HEK293T (cell line): ENCODE measurements at places on chromosomes 11 and 22.
A peak's percentile ranks its signal among the peaks of the same experiment; 100 is the strongest.

DNA sequence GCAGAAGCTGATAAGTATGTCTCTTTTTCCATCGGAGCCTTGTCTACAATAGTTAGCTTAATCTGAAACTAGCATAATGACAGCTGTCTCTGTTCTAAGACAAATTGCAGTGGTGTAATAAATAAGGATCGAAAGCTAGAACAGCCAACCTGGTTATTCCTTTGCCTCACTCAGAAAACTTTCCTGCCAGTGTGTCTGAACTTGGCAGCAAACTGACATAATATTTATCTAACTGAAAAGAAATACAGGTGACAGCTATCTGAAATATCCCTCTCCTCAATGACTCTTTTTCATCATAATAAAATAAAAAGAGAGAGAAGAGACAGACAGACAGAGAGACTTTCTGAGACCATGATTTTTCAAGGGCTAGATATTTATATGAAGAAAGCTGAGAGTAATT, 642.5 kb downstream of the LRRC4C start:
- DNase-seq: no peak

GRCh38 chr22:17836992-17837742, 62.9 kb upstream of the BID start:
- no peak for DNase-seq

GRCh38 chr11:77557553-77557952, 32.2 kb upstream of the AQP11 start:
- DNase-seq: peak; percentile 23

DNA sequence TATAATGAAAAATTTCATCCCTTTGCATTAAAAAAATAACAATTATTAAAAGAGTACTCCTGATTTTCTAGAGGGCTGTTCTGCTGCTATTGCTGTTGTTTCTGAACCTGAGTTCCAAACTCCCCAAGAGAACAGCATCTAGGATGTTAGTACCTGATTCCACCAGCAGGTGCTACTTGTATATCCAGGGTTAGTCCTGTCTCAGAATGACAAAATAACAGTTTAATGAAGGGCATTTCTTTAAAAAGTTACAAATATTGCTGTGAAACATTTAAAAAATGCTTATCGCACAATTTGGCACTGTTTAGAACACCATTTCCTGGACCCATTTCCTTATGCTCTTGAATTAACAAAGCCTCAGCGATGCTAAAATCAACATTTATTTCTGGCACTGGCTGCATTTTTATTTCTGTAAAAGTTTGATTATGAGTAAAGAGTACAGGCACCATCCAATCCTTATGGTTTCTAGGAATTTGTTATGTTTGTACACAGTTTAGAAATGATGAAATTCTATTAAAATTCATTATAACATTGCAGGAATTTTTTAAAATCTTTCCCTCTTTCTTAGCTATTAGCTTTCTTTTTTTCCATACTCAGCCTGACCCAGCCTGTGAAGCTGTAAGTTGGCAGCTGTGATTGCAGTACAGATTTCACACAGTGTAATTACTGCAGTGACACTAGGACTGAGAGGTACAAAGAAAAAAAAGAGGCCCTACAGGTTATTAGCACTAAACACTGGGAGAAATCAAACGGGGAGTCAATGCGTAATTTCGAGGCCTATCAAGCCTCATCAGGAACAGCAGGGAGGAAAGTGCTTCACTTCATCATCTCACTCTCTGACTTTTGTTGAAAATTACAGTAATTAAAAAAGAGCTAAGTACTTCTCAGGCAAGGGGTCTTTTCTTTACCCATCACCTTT, 208.8 kb downstream of the DCDC1 start:
- DNase-seq: peak; percentile 20

GRCh38 chr11:21771097-21771496, 421.8 kb upstream of the ANO5 start:
- no peak for DNase-seq

GRCh38 chr11:74505911-74506310, 12.4 kb upstream of the LIPT2 start:
- DNase-seq: no peak

DNA sequence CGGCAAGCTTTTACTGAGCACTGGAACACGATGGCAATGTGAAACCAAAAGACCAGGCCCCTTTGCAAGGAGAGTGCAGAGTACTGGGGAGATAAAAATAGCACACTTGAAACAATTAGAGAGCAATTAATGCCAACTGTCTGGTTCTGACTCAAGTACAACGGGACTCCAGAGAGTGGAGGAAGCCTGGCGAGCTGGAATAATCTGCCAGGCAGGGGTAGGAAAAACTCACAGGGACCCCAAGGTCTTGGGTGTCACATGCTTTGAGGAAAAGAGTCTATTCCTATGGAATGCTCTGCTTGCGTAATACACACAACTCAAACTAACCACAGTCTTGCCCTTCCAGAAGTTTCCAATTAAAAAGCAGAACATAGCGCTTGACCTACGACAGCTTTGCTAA, 113.0 kb upstream of the CLMP start:
- no peak for DNase-seq

- DNase-seq: peak; percentile 89
Measured at GRCh38 chr22:31561238-31561887, 65.0 kb downstream of the SFI1 start.

- DNase-seq: no peak
Measured at GRCh38 chr22:31748490-31748889, 1.4 kb downstream of the PRR14L start.

DNA sequence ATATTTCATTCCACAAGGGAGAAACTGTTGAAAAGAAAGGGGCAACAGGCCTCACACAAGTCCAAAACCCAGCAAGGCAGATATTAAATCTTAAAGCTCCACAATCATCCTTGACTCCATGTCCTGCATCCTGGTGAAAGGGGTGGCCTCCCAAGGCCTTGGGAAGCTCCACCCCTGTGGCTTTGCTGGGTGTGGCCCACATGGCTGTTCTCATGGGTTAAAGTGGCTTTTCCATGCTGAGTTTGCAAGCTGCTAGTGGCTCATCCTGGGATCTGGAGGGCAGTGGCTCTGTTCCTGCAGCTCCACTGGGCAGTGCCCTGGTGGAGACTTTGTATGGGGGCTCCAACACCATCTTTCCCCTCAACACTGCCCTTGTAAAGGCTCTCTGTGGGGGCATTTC, 106.4 kb downstream of the CTNND1 start:
- no peak for DNase-seq

GRCh38 chr22:44441401-44442185, 56.4 kb downstream of the RTL6 start:
- DNase-seq: no peak

- no peak for DNase-seq
Measured at GRCh38 chr11:77806993-77807392, 13.5 kb downstream of the RSF1 start.

- DNase-seq: no peak
Measured at GRCh38 chr11:9738116-9738515, 74.2 kb downstream of the SWAP70 start.

DNA sequence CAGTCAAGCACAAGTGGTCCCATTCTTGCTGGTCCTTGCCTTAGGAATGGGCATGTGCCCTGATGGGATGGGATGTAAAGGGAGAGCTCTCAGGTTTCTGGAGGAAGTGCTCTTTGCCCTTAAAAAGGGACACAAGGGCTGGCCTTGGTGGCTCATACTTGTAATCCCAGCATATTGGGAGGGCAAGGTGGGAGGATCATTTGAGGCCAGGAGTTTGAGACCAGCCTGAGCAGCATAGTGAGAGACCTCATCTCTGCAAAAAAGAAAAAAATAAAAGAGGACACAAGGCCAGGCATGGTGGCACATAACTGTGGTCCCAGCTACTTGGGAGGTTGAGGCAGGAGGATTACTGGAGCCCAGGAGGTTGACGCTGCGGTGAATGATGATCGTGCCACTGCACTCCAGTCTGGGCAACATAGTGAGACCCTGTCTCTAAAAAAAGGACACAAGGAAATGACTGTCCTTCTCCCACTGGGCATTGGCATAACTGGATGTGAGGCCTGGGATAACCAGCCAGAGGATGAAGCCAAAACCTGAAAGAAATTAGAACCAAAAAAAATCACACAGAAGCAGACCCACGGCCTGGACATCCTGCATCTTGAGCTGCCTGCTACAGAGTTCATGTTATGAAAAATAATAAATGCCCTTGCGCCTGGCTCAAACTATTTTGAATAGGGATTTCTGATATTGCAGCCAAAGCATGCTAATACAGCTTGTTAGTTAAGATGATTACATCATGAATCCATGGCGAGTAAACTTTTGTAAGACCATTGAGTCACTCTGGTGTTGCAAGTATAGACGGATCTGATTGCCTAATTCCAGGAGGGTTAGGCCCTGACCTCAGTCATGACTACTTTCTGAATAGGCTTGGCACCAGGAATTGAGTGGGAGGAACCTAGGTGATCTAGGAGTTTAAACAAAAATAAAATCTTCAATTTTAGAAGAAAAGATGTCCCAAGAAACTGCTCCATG, 12.9 kb upstream of the CRKL start:
- no peak for DNase-seq

DNA sequence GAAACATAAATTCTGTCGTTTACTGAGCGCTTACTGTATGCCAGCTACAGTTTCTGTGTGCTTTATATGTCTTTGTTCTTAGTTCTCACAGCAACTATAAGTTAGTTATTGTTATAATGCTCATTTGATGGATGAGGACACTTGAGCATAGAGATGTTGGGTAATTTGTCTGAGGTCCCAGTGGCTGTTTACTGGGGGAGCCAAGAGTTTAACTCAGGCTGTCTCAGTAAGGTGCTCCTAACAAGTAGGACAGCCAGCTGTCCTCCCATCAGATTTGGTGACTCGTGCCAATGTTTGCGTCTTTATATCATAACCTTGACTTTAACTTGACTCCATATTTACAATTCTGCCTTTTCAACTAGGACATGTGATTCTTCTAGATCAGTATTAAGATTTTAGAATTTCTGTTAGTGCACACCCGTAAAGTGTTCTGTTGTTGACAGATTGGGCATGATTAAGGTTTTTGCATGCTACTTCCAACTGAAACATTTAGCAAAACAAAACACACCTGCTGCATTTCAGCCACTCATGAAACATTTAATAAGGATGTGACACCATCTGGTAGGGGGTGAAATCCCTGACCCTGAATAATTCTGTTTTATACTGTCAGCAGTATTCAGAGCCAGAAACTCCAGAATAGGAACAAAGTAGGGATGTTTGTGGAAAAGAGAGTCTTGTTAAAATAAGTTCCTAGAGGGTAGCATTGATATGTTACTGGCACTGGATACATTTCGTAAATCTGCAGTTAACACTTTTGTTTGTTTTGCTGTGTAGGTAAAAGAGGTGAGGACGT, 1.9 kb downstream of the REXO2 start:
- DNase-seq: no peak

DNA sequence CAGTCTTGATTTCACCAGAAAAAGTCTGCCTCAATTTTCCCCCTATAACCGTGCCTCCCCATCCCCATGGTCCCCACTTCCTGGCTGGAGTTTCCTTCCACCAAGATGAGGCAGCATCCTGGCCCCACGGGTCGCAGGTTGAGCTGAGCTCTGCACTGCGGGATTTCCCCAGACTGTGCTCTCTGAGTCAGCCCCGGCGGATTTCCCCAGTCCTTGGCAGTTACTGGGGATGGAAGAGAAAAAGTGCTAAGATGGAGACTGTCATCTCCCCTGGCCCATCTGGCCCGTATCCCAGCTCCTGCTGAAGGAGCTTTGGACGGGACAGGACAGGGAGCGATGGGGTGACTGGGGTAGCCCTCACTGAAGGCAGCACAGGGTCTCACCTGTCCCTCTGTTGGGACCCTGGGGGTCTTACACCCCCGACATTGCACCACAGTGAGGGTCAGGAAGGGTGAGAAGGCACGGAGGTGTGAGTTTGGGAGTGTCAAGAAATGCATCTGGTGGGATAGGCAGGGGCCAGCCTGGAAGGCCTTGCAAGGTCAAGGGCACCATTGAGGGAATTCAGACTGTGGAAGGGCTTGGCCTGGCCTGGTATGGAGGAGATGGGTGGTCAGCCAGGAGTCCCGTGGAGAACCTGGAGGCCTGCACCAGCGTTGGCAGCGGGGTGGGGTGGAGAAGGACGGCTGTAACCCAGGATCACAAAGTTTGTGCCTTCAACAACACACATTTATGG, 36.5 kb downstream of the NADSYN1 start:
- DNase-seq: no peak

DNA sequence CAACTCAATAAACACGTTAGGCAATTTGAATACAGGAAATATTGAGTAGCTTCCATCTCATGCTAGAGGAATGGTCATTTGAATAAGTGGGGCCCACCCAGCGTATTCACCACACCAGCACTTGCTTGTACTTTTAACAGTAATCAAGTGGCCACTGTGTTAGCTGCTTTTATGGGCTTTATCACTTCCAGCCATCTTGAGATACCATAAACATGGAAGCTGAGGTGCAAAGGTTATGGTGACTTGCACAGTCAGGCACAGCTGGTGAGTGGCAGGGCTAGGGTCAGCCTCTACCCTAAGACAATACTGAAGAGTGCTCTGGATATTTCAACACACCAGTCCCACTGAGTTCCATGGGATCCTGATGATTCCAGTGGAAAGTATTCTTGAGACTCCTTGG, 6.7 kb downstream of the JOSD1 start:
- DNase-seq: no peak

- DNase-seq: no peak
Measured at GRCh38 chr22:47393191-47393590, 630.7 kb downstream of the TBC1D22A start.

DNA sequence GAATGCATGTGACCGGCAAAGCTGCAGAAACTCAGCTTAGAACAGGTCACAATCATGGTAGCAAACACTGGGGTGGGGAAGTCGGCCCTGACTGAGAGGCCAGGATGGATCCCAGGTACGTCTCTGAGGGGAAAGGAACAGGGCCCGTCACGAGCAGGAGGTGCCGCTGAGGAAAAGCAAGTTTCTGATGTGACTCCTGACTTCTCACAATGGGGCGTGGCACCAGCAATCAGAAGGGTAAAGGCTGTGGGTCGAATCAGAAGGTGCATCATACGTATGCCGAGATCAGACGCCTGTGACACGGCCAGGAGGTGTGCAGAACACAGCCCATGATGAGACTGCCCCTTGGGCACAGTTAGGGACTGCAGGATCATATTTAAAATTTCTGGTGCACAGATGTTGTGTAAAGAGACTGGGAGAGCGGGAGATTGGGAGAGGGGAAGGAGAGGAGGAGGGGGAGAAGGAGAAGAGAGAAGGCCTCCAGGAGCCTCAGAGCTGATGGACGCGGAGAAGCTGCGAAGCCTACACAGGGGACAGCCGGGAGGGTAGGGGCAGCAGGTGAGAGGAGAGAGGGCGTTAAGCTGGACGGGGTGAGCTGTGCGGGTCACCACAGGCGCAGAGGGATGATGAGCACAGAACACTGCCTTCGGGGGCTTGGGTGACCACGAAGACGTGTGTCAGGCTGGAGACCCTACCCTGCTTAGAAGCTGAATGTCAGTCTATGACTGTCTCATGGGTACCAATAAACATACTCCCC, 30.7 kb downstream of the KRTAP5-5 start:
- DNase-seq: no peak
